Retinal pigment epithelial cell (primary cell): ENCODE measurements at places on chromosomes 7 and 10.

DNA sequence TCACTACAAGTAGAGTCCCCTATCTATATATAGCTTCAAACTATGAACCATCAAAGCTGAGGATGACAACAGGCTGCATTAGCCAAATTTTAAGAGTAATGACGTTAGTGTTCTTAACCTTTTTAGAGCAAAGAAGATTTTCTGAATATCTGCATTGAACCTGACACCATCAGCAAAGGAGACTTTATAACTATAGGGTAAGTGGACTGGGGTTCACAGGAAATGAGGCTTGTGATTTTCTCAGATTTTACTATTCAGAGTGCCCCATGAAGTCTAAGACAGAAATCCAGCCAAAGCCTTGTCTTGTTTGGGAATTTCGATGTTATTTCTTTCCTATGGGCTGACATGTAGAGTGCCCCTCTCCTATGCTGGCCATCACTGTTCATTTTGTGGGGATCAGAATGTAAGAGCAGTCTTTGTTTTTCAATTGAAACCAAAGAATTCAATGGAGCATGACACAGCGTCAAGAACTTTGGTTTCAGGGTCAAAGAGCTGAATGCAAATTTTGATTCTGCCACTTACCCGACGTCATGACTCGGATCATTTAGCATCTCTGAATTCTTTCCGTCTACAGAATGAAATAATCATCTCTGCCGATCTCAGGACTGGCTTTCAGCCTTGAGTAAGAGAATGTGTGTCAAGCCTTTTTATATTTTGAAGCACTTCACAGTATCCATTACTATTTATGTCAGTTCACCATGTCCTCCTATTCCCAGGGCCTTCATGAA is 52.7 kb downstream of the DENND11 start:
- DNase-seq, result no peak

DNA sequence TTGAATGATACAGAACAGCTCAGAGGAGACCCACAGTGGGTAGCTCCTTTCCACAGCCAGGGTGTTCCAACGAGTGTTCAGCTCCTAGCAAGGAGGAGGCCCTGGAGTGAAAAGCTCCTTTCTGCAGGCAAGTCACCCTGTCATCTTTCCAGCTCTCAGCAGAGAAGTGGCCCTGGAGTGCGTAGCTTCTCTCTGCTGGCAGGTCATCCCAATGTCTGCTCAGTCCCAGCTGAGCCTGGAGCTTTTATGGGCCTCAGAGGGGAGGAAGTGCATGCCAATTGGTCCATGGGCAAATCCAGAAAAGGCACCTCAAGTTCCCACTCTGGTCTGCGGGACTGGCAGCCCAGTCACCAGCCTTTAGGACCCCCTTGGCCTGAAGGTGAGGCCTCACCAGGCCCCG is 30.8 kb upstream of the ZMYND11 start:
- DNase-seq, result no peak

GRCh38 chr10:25178411-25178810 is 3.6 kb downstream of the GPR158 start:
- no peak for DNase-seq

GRCh38 chr10:97494151-97494550 is 4.1 kb downstream of the MMS19 start:
- DNase-seq, result no peak

DNA sequence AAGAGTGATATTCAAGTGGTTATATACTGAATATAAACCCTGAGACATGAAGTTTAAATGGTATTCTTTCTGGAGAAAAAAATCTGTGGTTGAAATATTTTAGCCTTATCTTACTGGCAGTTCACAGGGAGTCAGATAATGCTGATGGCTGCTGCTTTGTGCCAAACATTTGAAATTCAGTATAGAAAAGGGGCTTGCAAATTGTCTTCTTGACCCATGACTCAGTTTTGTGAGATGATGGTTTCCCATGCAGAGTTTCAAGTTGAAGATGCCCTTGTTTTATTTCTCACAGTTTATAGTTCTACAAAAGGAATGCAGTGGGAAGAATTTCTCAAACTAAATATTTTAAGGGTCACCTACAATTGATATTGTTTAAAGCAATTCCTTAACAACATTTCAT is 251.1 kb upstream of the MEOX2 start:
- no peak for DNase-seq

DNA sequence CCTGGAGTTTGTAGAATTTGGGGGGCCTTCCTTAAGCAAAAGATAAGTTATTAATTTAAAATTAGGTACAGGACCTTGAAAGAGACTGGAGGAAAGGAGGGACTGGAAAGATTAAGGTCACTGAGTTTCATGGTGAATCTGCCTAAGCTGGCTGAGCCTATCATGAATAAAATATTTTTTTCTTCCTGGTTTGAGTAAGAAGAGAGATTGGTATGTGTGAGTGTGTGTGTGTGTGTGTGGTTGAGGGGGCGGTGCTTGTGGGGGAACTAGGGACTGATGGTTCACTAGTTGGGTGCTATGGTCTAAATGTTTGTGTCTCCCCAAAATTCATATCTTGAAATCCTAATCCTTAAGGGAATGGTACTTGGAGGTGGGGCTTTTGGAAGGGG is 142.5 kb upstream of the PRKCQ start:
- DNase-seq, result no peak

DNA sequence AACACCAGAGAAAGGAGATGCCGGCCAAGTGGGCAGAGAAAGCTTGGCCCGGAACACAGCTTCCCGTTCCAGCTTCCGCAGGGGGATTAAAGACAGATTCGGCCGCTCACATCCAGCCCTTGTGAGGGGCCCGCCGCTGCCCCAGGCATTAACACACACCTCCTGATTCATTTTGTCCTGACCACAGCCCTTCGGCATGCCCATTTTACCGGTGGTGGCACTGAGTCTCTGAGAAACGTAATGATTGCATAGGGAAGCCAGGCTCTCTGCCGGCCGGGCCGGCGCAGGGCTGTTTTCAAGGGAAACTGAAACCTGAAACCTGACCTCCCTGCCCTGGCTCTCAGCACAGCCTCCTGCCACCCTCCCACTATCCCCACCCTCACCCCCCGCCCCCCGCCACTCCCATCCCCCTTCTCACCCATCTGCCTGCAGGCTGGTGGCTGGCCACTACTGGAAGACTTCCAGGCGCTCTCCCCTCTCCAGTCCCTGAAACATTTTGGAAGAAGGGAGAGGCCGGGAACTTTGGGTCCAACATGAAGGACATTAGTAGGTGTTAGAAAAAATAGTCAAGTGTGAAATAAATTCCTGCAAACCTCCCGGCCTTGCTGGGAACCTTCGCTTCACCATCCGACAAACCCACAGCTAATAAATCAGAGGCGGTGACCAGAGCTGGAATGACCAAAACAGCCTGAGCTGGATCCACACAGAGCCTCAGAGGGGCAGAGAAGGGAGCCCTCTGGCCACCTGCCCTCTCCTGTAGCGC is 83.5 kb upstream of the CUX1 start:
- peak; percentile 43 for DNase-seq

- DNase-seq, result no peak
These were observed 235.8 kb upstream of the RHOBTB1 start for GRCh38 chr10:61179771-61180170.

GRCh38 chr7:135768467-135768866 is 19.9 kb upstream of the FAM180A start:
- no peak for DNase-seq

DNA sequence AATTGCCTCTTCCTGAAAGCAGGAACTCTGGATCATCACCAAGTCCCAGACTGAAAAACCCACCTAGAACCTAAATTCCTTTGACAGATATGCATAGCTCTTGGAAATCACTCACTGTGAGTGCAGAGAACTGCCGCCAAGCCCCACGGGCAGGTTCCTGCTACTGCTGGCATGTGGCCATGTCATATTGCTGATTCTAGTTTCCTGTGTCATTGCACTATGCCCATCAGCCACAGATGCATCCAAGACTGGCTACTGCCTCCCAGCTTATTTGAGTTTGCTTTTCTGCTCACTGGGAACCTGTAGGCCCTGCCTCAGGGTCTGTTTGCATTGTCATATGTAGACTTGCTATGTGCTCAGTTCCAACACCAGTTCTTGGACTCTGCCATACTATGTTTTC is 786.0 kb downstream of the GRID1 start:
- DNase-seq, result no peak

- DNase-seq, result no peak
These were observed 18.6 kb downstream of the OCM2 start for GRCh38 chr7:97971120-97971989.

DNA sequence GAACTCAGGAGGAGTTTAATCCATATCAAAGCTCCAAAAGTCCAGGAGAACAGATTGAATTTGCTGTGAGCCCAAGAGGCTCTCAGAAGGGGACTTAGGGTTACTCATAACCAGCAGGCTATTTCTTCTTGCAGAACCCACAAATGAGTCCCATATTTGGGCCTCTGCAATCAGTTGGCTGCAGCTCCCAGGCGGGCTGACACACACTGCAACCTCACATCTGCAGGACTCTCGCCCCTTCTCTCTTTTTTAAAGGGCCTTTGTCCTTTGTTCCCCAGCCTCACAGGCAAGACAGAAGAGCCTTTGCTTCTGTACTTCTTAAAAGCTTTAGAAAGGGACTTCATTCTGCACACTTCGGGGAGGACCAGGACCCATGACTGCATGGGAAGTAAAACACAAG is 26.7 kb downstream of the CREB3L2 start:
- no peak for DNase-seq

DNA sequence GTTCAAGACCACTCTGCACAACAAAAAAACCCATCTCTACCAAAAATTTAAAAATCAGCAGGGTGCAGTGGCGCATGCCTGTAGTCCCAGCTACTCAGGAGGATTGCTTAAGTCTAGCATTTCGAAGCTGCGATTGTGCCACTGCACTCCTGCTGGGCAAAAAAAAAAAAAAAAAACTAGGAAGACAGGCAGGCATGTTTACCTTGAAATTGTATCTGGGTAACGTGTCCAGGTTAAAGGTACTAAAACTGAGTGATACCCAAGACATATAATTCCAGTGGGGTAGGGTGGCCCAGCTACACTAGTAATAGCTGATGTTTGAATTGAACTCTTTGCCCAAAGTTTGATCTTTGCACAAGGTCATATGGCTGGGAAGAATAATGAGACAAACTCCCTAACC is 16.2 kb downstream of the GHITM start:
- no peak for DNase-seq

DNA sequence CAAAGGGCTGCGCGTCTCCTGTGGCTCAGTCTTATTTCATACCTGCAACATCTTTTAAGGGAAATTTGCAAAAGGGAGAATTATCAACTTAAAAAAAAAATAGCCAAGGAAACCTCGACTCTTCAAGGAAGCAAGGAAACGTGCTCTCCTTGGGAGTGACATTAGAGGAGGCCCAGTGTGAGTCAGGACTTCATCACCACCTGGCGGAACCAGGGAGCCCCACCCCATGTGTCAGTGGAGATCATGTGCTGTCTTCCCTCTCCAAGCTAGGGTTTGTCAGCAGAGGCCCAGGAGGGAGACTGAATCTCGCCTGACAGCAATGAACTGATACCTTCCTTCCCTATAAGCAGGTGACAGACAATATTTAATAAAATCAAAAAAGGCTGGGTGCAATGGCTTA is 28.9 kb downstream of the POR start:
- DNase-seq, result no peak

DNA sequence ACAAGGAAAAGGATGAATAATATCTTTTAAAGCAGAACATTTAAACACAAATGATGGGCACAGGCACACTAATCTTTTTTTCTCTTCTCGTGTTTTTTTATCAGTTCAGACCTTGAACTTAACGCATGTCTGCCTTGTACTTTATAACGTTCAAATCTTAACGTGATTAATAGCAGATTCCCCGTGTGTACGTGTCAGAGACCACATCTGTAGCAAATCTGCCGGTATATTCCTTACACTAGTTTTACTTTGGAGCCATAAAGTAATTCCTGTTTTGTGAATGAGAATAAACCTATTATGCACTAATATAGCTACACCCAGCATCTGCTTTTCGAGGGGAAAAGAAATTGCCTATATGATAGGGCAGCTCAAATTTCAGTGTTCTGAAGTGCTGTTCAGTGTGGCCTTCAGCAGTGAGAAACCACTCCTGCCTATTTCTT is 166.0 kb upstream of the TCF7L2 start:
- DNase-seq, result no peak

GRCh38 chr10:132634241-132634946 is 96.8 kb downstream of the INPP5A start:
- no peak for DNase-seq

DNA sequence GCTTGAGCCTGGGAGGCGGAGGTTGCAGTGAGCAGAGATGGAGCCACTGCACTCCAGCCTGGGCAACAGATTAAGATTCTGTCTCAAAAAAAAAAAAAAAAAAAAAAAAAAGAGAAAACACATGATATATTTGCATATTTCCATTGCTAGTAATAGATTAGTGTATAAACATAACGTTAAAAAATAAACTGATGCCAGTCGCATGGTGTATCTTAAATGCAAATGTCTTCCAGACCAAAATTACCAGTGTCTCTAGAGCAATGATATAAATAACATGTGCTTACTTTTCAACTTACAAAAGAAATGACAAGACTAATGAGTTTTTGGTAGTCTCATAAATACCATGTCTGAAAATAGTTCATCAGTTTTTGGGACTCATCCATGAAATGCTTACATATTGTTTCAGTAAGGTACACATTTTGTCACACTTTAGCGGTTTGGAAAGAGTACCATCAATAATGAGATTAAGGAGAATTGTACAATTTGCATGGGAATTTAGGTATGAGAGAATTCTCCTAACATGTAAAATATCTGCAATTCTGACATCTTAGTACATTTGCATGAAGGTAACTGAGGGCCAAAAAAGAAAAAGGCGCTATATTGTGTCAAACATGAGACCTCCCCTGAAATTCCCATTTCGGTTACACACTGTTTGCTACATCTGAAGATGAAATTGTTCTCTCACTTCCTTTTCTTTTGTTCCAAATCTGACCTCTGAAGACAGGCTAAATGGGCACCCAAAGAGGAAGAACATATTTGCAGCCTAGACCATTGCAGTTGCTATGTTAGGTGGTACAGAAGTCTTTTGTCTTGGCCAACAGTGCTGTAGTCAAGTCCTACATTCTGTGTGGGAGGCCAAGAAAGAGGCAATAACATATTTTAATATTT is 51.5 kb upstream of the PIP4K2A start:
- no peak for DNase-seq
